ENCODE measurements at places on chromosomes 6 and 20.

GRCh38 chr6:85451565-85452306 is 1.9 kb downstream of the NT5E start:
- DNase-seq = no peak

DNA sequence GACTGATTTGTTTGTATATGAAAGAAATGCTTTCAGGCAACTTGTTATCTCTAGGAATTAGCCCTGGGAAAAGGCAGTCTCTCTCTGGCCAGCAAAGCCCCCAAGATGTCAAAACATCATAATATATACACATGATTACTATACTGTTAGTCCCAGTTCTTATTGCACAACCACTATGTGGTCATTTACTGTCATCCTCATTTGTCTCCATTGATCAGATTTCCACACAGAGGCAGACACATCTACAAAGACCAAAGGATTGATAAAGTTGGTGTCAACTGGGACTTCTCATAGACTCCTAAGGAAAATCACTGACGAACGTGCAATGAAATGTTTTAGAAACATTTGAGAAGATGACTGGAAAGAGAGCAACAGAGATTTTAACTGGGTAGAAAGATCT is 71.9 kb upstream of the POPDC3 start:
- no peak for DNase-seq

DNA sequence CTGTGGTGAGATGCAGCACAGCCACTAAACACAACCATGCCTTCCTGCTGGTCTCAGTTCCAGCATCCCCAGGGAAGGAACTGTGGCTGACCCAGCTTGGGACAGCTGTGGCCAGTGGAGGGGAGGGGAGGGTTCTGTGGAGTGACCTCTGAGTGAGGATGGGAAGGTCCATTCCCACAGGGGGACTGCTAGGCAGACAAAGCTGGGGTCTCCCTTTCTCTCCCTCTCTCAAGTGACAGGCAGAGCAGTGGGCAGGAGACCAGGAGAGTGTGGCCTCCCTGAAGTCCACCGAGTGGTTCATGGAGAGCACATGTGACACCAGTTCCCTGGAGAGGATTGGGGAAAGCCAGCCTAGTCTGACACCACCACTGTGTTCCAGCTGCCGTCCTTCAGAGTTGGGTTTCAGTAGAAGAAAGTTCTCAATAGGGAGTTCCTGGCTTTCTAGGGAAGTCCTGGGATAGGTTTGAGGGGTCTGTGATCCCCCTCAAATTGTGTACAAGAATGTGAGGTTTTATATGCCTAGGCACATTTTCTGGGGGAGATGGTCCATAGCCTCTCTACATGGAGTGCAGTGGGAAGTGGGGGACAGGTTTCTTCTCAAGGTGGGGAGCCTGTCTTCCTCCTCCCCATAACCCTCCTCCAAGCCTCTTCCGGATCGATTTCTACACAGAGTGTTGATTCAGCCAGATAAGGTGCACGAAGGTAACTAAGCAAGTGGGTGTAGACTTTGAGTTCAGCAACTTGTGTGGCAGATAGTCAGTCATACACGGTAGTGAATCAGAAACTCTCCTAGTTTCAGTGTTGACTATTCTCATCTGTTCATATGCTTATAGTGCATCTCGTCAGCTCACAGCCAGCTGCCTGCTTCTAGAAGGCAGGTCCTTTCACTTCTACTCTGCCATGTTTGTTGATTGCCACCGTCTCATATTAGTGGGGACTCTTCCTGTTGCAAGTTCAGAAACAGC is 18.9 kb downstream of the MANBAL start:
- no peak for DNase-seq

DNA sequence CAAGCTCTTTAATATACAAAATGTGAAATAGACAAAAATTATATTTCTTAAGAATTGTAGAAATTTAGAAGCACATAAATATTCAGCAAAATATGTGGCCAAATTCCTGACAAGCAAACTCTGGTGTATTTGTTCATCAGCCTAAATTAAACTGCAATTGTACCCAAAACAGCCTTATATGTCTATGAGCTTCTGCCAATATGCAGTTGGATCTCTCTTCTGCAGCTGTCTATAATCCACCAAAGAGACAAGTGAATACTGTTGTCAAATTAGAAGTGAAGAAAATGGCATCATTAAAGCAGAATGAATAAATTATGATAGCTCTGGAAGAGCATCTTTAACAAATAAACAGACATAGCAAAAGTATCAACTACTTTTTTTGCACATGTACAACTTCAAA is 755.7 kb downstream of the GRIK2 start:
- no peak for DNase-seq

DNA sequence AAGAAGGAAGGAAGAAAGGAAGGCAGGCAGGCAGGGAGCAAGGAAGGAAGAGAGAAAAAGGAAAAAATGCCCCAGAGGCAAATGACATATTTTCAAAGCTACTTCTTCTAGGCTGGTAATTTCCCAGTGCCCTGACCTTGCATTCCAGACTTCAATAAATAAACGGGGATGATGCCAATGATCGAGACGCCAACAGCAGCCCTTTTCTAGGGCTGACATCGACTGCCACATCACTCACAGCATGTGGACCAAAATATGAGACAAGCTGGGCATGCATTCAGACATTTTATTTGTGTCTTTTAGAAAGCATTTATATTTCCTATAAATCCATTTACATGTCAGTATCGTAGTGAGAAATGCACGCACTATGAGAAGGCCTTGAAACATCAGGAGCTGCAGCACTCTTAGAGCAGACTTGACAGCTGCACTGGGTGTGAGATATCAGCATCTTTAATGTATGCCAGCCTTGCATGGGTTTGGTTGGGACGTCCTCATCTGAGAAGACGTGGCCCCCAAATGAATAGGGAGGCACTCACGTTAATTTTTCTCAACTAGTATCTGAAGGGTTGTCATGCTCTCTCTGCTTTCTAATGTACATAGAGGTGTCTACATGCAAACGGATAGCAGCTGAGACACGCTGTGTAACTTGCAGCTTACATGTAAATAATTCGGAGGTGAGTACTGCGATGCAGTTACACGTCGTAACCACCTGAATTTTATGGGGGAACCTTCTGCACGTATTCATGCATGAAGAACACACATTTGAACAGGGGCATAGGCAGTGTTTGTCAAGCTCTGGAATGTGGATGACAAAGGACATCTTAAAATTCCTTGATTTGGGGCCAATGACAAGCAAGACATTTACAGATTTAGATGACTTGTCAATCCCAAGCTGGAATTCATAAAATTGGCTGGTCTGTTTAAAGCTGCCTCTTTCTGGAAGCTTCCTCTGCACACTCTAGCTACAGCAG is 149.1 kb upstream of the AGPAT4 start:
- DNase-seq = no peak

- no peak for DNase-seq
Observed at GRCh38 chr20:43893930-43894329, 20.7 kb upstream of the TOX2 start.

- DNase-seq = no peak
Observed at GRCh38 chr20:17438436-17439039, 92.6 kb downstream of the BFSP1 start.

DNA sequence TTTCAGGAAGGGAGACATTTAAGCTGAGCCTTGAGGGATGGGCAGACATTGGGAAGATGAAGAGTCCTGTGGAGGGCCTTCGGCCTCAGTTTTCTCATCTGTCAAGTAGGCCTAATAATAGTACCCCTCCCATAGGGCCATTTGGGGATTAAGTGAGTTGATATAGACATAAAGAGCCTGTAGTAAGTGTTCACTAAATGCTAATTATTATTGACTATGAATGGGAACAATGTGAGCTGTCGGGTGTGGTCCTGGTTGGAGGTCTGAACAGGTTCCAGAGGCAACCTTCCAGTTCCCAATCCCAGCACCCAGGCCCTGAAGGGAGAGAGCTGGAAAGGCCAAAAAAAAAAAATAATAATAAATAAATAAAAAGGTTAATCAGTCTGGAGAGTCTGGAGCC is 14.5 kb upstream of the ITPR3 start:
- no peak for DNase-seq

DNA sequence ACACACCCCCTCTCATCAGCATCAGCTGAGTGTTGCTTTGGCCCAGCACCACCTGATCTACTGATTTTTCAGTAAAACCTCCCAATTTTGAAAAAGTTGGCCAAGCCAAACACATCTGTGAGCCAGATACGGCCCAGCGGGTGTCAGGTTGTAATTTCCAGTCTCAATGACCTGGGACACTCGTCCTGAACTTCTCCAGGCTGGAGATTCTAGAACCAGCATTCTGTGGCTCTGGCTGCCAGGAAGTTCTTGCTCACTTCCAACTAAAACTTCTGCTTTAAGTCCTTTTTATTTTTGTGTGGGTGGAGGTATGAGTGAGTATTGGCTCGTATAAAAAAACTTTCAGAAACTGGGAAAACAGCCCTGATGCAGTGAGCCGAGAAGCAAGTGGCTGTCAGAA is 5.1 kb downstream of the KIAA1755 start:
- no peak for DNase-seq

GRCh38 chr20:32614772-32615171 is 29.6 kb upstream of the NOL4L start:
- no peak for DNase-seq

- no peak for DNase-seq
Observed at GRCh38 chr20:19544684-19545083, 213.4 kb upstream of the RIN2 start.

- no peak for DNase-seq
Observed at GRCh38 chr6:96246563-96246962, 230.8 kb downstream of the FUT9 start.

- no peak for DNase-seq
Observed at GRCh38 chr6:111664565-111665030, 58.9 kb upstream of the TRAF3IP2 start.

DNA sequence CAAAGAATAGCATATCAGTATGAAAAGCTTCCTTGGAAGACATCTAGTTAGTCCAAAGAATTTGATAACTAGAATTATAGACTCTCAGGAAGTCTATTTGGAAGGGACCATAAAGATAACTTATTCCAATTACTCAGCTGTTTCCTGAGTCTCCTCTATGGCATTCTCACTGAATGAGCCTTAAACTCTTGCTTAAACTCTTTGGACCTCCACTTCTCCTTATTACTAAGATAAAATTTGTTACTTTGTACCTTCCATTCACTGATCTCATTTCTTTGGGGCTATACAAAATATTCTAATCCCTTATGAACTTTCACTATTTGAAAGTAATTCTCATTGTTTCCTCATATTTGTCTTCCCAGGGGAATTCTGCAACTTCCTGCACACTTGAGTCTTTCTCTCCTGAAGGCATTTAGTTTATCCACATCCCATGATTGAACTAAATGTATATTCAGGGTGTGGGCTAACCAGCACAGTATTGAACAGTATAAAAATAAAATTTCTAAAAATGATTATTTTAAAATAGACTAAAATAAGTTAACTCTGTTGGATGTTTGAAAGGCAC is 67.1 kb upstream of the NOTCH4 start:
- no peak for DNase-seq

DNA sequence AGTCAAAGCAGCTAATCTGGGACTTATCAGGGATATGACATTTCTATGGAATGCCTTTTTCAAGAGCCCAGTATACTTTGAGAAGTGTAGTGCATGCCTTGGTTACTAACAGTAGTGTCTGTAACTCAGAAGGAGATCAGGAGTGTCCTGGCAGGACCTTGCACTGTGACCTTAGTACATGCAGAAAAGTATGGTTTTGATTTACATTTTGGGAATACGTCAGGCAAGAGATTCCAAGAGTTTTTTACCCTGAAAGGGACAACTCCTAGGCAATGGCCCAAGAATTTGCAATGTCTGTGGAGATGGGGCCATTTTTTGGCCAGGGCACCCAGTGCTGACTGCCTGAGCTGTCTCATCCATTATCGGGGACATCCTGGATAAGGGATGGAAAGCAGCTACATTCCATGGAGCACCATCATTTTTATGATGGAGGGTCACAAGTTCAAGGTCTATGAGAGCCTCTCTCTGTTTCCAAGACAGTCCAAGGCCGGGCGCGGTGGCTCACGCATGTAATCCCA is 80.2 kb downstream of the FAM50B start:
- DNase-seq = no peak

- DNase-seq = no peak
Observed at GRCh38 chr6:47669684-47670513, 28.5 kb upstream of the ADGRF4 start.

DNA sequence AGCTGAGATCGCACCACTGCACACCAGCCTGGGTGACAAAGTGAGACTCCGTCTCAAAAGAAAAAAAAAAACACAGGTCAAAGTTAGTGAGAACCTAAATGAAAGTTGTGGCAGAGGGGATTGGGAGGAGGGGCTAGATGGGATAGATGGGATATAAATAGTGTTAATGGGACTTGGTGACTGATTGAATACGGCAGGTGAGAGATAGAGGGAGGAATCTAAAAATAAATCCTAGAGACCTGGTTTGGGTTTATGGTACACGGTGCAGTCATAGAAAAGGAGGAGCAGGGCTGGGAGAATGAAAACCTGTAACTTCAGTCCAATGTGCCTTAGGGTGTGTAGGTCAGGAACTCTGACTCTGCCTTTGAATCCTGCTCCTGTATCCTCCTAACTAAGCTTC is 25.0 kb upstream of the DEK start:
- no peak for DNase-seq

GRCh38 chr6:80528115-80528514 is 421.6 kb downstream of the BCKDHB start:
- DNase-seq = no peak

DNA sequence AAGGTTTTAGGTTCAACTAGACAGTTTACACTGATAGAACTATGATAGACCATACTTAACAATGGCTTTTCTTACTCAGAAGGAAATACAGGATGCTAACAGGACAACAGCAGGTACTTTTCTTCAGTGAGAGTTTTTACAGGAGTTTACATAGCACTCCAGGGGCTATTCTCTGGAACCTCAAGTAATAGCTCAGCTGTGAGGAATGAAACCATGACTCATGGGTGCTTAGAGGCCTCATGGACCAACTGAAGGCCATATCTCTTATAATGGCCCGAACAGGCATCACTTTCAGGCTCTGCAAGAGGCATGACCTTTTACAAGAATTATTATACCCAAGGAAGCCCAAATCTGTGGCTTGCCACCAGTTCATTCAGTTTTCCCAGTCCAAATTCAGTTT is 31.8 kb downstream of the TREML1 start:
- DNase-seq = no peak

DNA sequence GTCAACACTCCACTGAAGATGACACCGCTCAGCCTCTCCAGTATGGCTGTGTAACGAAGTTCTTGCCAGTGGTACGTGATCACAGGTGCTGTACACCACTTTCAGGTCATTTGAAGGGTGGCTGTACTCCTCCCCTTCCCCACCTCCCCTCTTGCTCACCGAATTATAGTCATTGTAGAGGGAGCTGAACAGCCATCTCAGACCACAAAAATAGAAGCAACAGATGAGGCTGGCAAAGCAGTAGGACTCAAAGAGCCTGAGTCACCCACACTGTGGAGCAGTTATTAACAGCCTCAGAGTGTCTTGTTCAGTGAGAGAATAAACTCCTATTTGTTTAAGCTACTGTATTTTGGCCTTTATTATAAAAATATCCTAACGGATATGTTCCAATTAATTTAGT is 192.5 kb upstream of the MCHR2 start:
- DNase-seq = no peak

All from HCT116 (cell line).